ENCODE measurements at places on chromosomes 6 and 20.
A peak's percentile ranks its signal among the peaks of the same experiment; 100 is the strongest.

- DNase-seq = no peak
These were observed 25.3 kb upstream of the TAAR1 start for GRCh38 chr6:132684272-132684671.

- no peak for DNase-seq
These were observed 166.5 kb downstream of the VEGFA start for GRCh38 chr6:43936476-43936875.

DNA sequence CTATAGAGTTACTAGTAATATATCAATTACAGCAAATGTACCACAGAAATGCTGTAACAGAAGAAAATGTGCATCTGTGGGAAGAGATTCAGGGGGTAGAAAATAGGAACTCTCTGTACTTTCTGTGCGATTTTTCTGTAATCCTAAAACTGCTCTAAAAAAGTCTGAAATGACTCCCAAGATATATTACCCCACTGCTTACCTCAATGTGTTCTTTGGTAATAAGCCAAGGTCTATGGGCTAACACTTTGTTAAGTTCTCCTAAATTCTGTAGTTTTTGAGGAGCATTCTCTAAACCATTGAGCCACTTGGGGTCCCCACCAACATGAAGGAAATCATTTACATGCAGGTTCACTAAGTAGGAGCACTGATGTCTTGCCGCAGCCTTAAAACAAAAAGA, 94.4 kb downstream of the SESN1 start:
- DNase-seq = no peak

DNA sequence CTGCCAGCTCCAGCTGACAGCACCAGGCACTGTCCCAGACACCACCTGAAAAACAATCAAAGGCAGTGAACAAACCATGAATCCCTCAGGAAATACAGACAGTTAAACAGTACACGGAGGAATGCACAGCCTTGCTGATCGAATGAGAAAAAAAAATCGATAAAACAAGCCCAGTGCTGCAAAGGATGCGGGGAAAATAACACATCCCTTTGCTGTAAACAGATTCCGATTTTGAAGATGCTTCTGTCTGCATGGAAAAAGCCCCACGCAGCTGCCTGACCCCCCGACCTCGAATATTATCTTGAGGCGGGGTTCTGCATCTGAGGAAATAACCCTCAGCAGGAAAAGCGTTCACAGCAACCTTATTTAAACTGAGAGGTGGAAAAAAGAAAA, 43.9 kb downstream of the RBM38 start:
- DNase-seq = no peak

- no peak for DNase-seq
These were observed 72.5 kb downstream of the NDUFAF5 start for GRCh38 chr20:13857304-13857703.

GRCh38 chr6:15970517-15970916, 158.4 kb upstream of the MYLIP start:
- no peak for DNase-seq

GRCh38 chr6:166464068-166465002, 81.6 kb upstream of the MPC1 start:
- no peak for DNase-seq

DNA sequence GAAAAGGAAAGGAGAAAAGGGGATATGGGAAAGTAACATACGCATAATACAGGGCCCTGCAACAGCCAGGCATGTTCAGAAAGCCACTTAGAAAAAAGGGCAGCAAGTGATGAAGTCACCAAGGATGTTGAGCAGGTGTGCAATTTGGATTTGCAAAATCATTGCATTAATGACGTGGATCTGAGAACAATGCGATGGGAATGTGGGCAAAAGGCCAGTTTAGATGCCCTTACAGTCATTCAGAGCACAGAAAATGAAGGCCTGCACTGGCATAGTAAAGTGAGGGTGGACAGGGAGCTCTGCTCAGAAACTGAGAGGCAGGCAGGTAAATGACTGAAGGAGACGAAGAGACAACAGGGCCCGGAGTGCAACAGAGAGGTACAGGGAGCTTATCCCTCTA, 123.7 kb upstream of the NHSL1 start:
- no peak for DNase-seq

GRCh38 chr6:113819169-113819830, 37.8 kb upstream of the MARCKS start:
- no peak for DNase-seq

DNA sequence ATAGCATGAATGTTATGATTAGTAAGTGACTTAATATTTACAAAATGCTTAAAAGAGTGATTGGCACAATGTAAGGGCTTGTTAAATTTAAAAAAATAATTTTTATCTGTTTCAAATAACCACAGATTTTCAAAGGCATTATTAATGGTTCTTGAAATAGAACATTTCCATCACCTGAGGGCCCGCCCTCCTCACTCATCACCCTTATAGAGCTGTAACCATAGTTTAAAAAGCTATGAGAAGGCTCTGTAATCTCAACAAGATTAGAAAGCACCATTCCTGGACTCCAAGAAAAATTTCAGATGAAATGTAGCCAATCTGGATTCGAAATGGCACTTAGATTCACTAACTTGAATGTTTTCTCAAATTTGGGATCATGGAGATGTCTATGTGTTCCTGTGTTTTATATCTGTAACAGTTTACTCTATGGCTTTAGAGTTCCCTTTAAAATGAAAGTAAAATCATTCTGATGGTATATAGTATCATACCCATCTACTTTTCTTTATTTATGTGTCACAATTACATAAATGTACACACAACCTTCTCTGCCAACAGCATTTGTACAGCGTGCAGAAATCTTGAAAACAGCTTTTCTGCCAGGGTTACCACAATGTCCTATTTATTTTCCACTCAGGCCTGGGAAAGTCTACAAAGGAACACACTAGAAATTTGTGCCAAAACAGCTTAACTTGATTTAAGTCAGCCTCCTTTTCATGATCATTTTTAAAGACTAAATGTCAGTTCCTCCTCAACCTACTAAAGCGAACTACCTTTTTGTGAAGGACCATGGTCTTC, 207.7 kb downstream of the TBX18 start:
- DNase-seq = no peak

GRCh38 chr6:127458817-127459216, 372 bp downstream of the KIAA0408 start:
- DNase-seq = no peak

- no peak for DNase-seq
These were observed at the start of gene MAS1L for GRCh38 chr6:29487660-29488059. TSS of gene MAS1L (minus strand) at chr6:29487956. CDS start at chr6:29487902, 54 bp downstream.

GRCh38 chr6:4487538-4487937, 288.7 kb upstream of the CDYL start:
- no peak for DNase-seq

DNA sequence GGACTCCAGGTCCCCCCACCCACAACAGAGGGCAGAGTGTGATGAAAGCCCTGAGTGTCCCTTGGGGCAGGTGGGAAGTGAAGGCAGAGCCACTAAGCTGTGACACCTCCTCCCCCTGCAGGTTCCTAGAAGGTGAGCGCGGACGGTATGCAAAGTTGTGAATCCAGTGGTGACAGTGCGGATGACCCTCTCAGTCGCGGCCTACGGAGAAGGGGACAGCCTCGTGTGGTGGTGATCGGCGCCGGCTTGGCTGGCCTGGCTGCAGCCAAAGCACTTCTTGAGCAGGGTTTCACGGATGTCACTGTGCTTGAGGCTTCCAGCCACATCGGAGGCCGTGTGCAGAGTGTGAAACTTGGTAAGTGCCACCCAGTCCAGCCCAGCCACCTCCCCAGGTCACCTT, 159.6 kb upstream of the RNF24 start:
- no peak for DNase-seq

GRCh38 chr20:15491575-15491974, 1081.7 kb downstream of the KIF16B start:
- DNase-seq = no peak

DNA sequence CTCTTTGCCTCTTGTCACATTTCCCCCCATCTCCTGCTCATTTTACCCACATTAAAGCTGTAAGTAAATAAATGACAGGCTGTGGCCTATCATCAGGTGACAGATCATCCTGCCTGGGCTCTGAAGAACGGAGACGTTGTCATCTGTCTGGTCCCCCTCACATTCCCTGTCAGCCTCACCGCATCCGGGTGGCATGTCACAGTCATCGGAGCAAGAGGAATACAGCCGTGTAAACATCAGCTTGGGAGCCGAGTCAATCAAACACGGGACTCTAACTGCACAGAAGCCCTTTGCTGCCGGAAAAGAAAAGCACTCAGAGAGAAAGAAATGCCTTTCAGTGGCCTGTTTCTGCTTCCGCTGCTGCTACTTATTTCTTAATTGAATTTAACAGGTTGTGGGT, 371.9 kb upstream of the ID4 start:
- DNase-seq = peak; percentile 50

GRCh38 chr20:39873286-39873685, 815.8 kb downstream of the MAFB start:
- no peak for DNase-seq

GRCh38 chr6:79440598-79440997, 96.6 kb downstream of the LCA5 start:
- DNase-seq = no peak

DNA sequence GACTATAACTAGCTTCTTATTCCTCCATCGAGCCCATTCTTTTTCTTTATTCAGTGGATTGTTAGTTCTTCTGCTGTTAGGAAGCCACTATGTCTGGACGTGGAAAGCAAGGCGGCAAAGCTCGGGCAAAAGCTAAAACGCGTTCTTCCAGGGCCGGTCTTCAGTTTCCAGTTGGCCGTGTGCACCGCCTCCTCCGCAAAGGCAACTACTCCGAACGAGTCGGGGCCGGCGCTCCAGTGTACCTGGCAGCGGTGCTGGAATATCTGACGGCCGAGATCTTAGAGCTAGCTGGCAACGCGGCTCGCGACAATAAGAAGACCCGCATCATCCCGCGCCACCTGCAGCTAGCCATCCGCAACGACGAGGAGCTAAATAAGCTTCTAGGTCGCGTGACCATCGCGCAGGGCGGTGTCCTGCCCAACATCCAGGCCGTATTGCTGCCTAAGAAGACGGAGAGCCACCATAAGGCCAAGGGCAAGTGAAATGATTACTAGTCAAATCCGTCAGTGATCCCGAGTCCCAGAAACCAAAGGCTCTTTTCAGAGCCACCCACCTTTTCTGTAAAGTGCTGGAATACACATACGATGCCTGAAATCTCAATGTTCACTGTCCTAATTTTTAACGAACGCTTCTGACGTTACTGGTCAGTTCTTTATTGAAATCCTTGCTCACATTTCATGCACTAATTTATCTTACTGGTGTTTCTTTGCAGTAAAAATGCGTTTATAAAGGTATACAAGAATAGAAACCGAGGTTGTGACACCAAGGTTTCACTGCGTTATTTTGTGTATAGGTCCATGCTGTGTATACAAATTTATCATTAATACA, 129.9 kb downstream of the HFE start:
- DNase-seq = peak; percentile 89

DNA sequence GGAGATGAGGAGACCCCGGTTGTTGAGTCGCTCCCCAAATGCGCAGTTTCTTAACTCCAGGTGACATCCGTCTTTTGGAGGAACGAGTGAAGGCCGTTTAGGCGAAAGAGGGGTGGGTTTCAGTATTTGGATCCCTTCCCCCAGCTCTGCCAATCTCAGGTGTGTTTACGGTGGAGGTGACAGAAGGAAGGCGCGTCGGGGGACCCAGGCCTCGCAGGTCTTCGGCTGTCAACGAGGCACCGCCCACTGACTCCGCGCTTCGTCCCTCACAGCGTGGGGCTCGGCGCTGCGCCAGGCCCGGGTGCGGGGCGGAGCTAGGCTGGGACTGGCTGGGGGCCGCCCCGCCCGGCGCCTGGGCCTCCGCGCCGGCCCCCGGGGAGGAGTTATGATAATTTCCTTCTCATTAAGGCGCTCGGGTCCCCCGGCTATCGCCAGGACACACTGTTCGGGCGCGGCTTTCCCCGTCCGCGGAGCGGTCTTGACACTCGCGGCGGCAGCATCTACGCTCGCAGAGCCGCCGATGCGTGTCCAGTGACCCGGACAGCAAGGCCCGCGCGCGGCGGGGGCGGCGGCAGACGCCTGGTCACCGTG, at the start of gene TFAP2C:
Gene TFAP2C (plus strand): TSS at position 434 of the 591 bp plus-strand sequence. CDS start 239 bp downstream, outside the sequence.
- peak; percentile 77 for DNase-seq

DNA sequence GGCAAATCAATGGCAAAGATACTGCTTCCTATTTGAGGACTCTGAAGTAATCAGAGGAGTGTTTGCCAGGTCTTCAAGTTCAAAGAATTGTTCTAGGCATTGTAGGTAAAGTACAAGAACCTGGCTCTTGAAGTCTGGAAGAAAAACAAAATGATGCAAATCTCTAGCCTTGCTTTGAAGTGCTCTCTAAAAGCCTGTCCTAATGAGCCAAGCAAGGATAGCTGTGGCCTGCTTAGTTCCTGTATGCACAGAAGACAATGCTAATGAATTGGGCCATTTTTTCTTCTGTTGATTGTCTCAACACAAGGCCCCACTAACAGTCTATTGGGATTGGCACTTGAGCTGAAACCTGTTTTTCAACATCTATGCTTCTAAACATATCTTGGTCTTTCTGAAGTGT, 165.0 kb upstream of the POU3F2 start:
- no peak for DNase-seq

DNA sequence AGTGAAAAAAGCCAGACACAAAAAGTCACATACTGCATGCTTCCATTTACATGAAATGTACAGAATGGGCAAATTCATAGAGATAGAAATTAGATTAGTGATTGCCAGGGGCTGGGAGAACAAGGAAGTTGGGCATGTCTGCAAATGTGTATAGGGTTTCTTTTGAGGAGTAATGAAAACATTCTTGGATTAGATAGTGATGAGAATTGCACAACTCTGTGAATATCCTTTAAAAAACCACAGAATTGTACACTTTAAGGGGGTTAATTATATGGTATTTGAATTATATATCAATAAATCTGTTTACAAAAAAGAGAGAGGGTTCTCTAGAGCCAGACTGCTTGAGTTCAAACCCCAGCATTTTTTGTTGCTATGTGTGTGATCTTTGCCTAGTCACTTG, 188.1 kb downstream of the CDC5L start:
- DNase-seq = peak; percentile 52

GRCh38 chr20:61950641-61951071, 115.0 kb downstream of the TAF4 start:
- no peak for DNase-seq

DNA sequence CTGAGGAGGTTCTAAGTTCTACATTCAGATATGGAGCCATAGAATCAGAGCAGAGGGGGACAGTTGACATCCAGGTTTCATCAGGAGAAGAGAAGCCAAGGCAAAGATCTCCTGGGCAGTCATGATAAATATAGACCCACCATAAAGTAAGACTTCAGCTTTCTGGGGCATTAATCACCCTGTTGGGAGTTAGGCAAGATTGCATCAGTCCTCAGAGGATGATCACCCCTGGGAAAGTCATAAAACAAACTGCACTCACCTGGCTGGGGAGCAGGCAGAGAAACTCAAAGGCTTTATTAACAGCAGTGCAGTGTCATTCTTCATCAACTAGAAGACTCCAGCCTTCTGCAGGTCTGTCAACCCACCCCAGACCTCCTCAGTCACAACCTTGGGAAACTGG, 301.3 kb upstream of the JARID2 start:
- DNase-seq = peak; percentile 33

Measured in fibroblast of skin of right biceps (primary cell).